ENCODE measurements at places on chromosomes 7 and 10.
A peak's percentile ranks its signal among the peaks of the same experiment; 100 is the strongest.

GRCh38 chr10:4532467-4532866 is 293.5 kb upstream of the AKR1E2 start:
- DNase-seq, result no peak

GRCh38 chr7:159122276-159122675 is 22.4 kb downstream of the VIPR2 start:
- DNase-seq, result no peak

DNA sequence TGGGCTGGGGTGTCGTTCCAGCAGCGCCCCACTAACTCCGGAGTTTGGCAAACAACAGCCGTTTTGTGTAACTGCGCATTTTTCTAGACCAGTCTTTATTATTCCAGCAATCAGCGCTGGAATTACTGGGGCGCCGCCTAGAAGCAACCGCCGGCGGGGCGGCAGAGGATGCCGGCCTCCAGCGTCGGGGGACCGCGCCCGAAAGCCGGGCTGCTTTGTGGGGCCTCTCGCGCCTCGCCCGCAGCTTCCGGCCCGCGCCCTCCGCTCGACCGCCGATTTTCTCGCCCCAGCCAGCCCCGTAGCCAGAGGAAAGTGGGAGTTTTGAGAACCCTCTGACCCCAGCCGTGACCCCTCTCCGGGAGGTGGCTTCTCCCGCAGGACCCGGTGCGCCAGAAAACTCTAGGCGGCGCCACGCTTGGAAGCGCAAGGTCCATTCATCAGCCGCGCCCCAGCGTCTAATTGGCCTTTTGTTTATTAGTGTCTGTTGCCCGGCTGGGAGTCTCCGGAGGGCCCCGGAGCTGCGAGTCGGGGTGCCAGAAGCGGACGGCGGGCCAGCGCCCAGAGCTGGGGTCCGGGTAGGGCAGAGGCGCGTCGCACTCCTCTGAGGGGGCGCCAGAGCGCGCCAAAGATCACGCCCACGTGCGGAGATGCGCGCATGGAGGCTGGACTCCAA is 10.7 kb downstream of the EMX2 start:
- no peak for DNase-seq

GRCh38 chr10:61992059-61992460 is 90.6 kb downstream of the ARID5B start:
- DNase-seq, result no peak

DNA sequence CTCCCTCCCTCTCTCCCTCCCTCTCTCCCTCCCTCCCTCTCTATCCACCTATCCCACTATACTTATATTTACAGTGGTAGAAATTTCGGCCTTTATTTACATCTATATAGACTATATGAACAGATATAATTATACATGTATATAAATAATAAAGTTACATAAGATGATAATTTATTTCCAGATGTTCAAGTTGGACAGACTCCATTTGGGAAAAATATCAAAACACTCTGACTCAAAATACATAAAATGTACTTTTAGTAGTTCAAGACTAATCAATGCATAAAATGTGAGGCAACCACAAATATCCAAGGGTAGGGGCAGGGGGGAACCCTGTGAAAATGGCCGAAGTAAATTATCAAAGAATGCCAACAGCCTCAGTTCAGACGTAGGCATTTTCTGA is 203.0 kb downstream of the FANK1 start:
- no peak for DNase-seq

DNA sequence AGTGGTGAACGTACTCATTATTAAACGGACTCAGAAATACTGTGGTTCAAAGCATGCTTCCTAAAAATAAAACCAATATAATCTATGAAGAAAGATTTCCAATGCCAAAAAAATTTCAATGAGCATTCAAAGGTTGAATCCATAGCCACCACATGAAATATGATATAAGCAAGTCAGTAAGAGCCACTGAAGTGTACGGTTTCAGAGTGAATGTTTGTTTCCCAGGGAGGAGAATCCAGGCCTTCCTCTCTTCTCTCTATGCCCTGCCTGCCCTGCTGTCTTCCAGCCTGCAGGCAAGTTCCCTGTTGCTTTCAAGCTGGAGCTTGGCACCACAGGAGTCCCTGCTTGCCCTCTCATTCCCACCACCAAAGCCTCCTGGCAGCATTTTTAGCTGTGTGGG is 1171.6 kb upstream of the C7orf33 start:
- peak; percentile 33 for DNase-seq

All from NCI-H2171 (cell line).